Amygdala (tissue), 56 donors: ENCODE measurements at places on chromosomes 1 and 21.

- no peak for DNase-seq
Observed at GRCh38 chr1:76939050-76939816, 72.0 kb downstream of the ST6GALNAC5 start.

GRCh38 chr1:88228114-88228513 lies 456.0 kb upstream of the PKN2 start:
- DNase-seq, result no peak

- DNase-seq, result no peak
Observed at GRCh38 chr21:42542596-42542995, 28.9 kb downstream of the SLC37A1 start.

GRCh38 chr21:43012596-43012995 lies 38.2 kb downstream of the PKNOX1 start:
- DNase-seq, result no peak

DNA sequence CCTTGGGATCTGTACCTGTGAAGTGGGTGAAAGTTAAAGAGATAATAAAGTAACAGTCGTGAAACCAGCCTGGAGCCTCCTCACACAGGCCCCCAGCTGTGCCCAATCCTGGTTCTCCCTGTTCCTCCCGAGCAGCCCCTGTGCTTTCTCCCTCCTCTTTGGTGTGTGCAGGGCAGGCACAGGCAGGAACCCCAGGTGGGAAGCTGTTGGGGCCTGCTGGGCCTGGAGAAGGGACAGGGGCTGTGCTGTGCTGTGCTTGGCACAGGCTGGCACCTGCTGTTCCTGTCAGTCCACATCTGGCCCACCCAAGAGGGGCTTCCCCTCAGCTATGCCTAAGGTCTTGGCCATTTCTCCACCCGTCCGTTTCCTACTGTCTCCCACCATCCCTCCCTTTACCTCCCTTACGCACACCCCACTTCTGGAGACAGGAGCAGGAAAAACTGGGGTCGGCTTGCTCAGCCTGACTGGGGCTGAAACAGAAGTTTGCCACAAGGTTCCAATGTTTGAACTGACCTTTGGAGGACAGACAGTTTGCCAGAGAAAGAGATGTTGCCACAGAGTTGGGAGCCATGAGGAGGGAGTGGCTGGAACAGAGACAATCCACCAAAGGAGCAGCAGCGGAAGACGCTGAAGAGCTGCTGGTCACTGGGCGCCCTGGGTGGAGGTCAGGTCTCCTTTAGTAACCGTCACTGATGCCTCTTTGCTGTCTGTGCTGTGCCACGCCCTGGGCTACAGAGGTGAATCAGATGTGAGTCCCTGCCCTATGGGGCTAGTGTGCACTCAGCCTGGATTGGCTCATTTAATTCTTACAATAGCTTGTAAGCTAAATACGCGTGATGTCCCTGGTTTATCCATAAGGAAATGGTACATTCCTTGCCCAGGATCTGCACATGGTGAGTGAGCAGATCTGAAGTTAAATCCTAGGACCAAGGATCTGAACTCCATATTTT lies 18.8 kb upstream of the ARTN start:
- no peak for DNase-seq

GRCh38 chr1:36323636-36324352 lies at the start of gene EVA1B:
EVA1B (minus strand) TSS chr1:36323645; CDS start chr1:36323037, 608 bp downstream.
- DNase-seq, result no peak

- DNase-seq, result no peak
Observed at GRCh38 chr1:153958961-153959260, 499 bp upstream of the CRTC2 start.

DNA sequence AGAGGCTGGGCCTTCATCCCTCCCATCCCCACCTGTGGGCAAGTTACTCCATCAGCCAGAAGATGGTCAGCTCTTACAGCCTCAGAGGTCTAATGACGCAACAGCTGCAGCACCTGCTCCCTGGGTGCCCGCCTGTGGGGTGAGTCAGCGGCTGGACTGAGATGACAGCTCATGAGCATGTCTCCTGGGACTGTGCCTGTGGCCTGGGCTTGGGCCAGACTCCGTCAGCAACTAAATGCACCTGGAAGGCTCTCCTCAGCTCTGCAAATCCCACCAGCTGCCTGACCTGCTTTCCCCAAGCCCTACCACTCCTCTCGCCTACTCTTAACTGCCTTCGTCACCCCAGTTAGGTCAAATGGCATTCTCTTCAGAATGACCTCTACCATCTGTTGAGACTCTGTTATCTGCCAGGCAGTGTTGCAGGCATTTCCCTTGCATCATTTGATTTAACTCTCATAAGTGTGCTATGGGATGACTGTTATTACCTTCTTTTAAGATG lies 47.7 kb downstream of the ETS2 start:
- no peak for DNase-seq

DNA sequence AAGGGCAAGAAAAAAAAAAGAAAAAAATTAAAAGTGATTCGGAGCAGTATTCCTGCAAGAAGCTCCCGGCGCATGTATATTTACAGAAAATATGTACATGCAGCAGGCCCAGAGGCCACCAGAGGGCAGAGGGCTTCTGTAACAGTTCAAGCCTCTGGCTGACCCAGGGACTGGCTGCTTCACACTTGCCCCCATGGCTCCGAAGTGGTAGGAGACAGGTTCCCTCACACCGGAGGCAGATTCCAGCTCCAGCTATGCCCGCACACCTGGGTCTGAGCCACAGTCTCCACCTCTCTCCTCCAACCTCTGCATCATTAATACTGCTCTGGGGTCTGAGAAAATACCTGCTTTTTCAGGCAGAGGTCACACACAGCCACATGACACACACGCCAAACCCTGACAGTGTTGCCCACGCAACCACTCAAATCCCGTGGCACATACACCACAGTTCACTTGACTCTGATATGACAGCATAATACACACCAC lies 2.2 kb upstream of the ARHGAP30 start:
- no peak for DNase-seq

GRCh38 chr1:111392460-111392945 lies 35.0 kb downstream of the OVGP1 start:
- DNase-seq, result no peak

GRCh38 chr1:89670163-89670562 lies 37.2 kb downstream of the LRRC8C start:
- no peak for DNase-seq

GRCh38 chr1:184188037-184188436 lies 136.5 kb downstream of the TSEN15 start:
- no peak for DNase-seq

DNA sequence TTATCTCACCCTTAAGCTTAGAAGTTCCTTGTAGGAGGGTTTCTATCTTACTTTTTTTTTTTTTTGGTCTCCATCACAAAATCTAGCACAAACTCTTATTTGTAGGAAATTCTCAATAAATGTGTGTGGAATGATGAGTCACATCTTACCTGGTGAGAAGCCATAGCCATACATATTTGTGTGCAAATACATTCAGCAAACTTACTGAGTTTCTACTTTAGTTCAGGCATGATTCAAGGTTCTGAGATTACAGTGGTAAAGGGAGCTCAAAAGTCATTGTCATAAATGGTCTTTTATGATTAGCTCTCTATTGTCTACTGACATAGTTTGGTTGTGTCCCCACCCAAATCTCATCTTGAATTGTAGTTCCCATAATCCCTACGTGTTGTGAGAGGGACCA lies 193.1 kb upstream of the UBE2U start:
- no peak for DNase-seq
